Activated T-helper 17 cell treated with anti-CD3 and anti-CD28 coated beads, Interleukin-2, amount 50 U/mL, for 72 hours (primary cell): ENCODE measurements at places on chromosomes 4 and X. TPM values are rescaled to one million over a fixed set of nuclear protein-coding genes. Genes with fewer than 3 reads are reported as not detected.

DNA sequence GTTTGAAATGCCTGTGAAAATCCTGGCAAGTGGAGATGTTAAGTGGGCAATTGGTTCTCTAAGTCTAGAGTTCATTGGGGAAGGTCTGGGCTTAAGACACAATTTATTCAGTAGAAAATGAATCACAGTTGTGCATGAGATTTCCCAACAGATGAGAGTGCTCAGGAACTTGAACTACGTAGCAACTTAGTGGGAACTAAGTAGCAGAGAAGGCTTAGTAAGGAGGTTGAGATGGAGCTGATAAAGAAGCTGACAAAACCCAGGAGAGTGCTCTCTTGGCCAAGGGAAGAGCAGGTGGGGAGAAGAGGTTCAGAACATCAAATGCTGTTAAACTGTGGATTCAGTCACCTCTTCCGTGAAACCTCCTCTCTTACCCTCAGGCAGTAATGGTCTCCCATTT lies 33.0 kb downstream of the AFF1 start:
- no peaks in the 10 kb centered on the region for H3K27me3 ChIP-seq
- no peak overlapping the region for H3K27ac ChIP-seq
- H3K36me3 ChIP-seq: no peaks in the 10 kb centered on the region
- H3K4me3 ChIP-seq: no peak overlapping the region
- ATAC-seq: no peak

DNA sequence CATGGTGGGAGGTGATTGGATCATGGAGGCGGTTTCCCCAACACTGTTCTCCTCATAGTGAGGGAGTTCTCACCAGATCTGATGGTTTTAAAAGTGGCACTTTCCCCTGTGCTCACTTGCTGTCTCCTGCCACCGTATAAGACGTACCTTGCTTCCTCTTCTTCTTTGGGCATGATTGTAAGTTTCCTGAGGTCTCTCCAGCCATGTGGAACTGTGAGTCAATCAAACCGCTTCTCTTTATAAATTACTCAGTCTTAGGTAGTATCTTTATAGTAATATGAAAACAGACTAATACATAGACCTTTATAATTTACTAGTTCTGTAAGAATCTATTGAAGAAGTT lies 82.5 kb upstream of the PITX2 start:
- peaks cover 3% of the 10 kb centered on the region for H3K27me3 ChIP-seq
- H3K4me3 ChIP-seq: no peak overlapping the region

- H3K27me3 ChIP-seq: no peaks in the 10 kb centered on the region
- no peak overlapping the region for H3K27ac ChIP-seq
- no peak overlapping the region for H3K4me3 ChIP-seq
- peak; percentile 54 for ATAC-seq
- peaks cover 8% of the 10 kb centered on the region for H3K4me1 ChIP-seq
Observed at GRCh38 chr4:140372751-140373327, 607 bp upstream of the SCOC start.

The WAS gene
- total RNA-seq: 96.8 TPM

The FGA gene
- not detected for total RNA-seq

The MAGEC1 gene
- not detected for total RNA-seq

The PABPC1L2B gene
- total RNA-seq: not detected
